ENCODE measurements at places on chromosomes 3 and 15.

GRCh38 chr15:98917417-98917816 is 90.2 kb downstream of the PGPEP1L start:
- DNase-seq = no peak

GRCh38 chr3:131795390-131796090 is 239.3 kb downstream of the CPNE4 start:
- no peak for DNase-seq

DNA sequence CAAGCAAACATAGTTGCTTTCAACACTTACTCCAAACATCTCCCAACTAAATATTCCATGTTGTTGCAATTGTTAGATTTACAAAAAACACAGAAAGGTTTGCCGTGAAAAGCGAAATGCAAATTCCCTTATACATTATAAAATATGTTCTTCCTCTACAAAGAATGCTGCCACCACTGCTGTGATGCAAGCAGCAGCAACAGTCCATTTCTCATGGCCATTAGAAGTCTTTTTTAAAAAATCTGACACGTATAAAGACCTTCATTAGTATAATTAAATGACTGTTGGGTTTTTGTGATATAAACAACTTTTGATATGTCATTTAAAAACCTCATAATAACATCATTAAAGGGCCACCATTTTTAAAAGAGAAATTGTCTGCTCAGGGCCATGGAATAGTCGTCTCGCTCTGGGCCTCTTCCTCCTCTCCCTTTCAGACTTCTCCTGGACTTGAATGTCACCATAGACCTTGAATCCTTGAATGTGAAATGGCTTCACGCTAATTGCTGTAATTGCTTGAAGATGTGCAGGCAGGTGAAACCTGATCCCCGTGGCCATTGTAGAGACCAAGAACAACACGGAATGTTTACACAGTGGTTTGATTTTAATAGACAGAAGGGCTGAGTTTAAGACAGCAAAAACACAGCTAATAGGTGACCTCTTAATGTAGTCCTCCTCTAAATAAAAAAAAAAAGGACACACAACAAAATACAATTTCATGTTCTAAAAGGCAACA is 450.4 kb downstream of the FOXP1 start:
- no peak for DNase-seq

DNA sequence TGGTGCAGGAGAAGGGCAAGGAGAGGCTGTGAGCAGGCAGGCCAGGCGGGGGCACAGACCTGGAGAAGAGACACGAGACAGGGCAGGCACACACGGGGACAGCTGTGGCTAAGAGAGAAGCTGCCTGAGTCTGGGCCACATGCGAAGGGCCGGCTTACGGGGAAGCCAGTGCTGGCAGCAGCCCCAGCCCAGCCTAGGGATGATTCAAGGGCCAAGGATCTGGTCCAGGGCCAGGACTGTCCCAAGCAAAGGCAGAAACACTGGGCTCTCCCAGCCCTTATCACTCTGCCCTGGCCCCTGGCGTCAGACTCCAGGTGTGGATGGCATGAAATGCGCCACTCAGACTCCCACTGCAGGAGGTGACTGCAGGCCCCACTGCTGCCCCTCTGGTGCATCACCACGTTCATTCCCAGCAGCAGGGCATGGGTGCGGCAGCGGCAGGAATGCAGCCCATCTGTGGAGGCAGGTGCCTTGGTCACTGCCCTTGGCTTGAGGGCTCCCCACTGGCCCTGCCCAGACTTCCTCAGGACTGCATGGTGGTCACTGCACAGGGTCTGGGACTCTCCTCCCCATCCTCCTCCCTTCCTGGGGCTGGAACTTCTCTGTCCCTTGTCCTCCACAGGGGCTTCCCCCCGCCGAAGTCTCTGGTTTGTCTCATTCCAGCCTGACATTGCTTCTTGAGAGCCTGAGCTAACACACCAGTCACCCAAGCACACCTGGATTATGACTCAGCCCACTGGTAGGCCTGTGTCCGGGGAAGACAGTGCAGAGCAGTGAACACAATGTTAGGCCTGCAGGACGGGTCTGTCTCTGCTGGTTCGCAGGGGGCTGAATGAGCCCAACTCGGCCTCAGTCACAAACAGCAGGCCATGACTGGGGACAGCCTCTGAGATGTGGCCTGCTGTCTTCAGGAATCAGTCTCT is 69.3 kb downstream of the TBC1D2B start:
- no peak for DNase-seq

DNA sequence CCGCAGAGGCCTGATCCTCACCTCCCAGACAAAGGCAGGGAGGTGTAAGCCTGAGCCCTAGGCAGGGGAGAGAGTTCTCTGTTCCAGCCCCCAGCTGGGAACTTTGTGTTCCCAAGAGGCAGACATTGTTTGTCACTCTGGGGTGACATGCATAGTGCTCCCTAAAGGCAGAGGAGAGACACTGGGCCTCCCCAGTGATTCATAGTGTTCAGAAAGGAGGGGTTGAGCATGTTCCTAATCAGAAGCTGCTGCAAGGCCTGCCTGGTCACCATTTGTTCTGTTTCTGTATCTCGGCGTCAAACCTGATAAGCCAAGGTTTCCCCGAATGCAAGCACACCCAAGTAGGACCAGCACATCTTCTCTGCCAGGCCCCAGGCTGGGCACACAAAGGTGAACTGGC is 24.0 kb upstream of the SLC6A6 start:
- DNase-seq = no peak

GRCh38 chr3:48334605-48335004 is 1.1 kb upstream of the SPINK8 start:
- no peak for DNase-seq

DNA sequence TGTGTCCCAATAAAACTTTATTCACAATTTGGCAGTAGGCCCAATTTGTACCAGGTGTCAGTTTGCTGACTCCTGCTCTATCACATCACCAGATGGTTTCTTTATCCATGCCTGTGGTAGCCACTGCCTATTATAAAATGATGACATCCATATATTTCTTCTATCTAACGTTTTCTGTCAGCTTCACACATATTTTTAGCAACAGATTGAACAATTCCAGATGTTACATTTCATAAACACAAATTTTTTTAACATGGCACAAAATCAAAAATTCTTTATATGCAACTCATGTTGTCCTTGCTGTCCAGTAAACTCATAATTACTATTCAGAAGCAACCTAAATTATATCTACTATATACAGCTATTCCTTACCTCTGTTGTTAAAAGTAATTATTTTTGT is 1371.6 kb downstream of the NSUN3 start:
- DNase-seq = no peak
